Right lung (tissue), 10 donors: ENCODE measurements at places on chromosomes 3 and 15.

GRCh38 chr15:62887113-62887570 lies 155.4 kb upstream of the TPM1 start:
- DNase-seq = no peak

DNA sequence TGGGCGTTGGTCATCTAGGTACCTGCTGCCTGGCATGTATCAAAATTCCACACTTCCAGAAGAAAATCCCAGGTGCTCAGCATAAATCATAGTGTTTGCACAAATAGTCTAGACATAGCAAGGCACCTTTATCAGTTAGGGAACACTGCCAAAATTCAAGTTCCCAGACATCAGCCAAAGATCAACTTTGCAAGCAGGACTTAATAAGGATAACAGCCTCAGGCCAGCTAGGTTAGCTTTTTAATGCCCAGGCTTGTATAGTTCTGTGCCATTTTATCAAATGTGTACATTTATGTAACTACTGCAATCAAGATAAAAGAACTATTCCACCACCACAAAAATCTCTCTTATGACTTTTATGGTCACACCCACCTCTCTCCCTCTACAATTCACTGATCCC lies 30.7 kb downstream of the DZIP3 start:
- DNase-seq = peak; percentile 12

DNA sequence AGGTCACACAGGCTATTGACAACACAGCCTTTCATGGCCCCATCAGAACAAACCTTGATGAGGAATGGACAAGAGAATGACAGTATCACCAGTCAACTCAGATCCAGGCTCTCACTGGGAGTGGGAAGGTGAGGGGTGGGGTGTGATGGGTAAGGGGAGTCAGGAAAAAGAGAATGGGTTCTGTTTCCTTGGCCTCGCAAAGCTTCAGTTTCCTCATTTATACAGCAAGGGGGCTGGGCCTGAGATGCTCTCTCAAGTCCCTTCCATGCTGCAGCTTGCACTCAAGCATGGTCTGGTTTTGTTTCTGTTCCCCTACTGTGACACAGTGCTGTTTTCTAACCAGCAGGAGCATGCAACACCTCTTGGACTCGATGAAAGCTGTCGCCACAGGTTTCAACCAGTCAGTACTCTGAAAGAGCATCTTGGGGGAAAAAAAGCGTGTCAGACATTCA lies 65.7 kb upstream of the IL12A start:
- DNase-seq = no peak

- no peak for DNase-seq
Measured at GRCh38 chr3:126607214-126607908, 47.6 kb downstream of the TXNRD3 start.

- no peak for DNase-seq
Measured at GRCh38 chr15:50248994-50249582, 16.4 kb downstream of the HDC start.

DNA sequence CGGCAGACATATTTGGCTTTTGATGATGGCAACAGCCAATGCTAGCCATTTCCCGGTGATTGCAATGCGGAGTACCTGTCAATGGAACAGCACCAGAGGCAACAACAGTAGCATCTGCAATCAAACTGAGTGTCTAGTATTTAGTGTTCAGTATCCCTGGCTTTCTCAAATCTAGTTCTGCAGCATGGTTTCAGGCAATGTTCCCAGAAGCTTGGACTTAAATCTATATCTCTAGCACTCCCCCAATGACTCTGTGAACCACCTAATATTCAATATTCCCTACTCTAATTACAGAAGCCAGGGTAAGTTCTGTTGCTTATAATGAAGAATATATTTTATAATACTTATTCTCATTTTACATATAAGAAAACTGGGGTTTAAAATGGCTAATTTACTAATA lies 48.2 kb downstream of the TBL1XR1 start:
- DNase-seq = no peak

- DNase-seq = no peak
Measured at GRCh38 chr15:55827204-55827603, 84.3 kb upstream of the PRTG start.

- no peak for DNase-seq
Measured at GRCh38 chr3:66885326-66886000, 112.6 kb upstream of the KBTBD8 start.

DNA sequence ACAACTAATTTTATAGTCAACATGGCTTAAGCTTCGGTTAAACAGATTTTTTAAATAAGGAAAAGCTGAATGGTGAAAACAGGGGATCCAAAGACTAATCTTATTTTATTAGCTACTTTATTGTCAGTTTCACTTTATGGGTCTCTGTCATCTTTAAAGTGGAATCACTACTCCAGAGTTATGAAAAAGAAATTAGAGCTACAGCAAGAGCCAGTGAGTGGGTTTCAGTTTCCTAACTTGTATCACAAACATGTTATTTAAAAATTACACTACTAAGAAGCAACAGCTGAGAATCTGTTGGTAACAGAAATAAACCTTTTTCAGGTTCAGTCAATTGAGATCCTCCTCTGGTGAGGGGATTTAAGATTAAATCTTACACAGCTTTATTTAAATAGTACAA lies 10.0 kb downstream of the PHC3 start:
- no peak for DNase-seq

- DNase-seq = no peak
Measured at GRCh38 chr3:171462224-171462623, 2.0 kb upstream of the TNIK start.

DNA sequence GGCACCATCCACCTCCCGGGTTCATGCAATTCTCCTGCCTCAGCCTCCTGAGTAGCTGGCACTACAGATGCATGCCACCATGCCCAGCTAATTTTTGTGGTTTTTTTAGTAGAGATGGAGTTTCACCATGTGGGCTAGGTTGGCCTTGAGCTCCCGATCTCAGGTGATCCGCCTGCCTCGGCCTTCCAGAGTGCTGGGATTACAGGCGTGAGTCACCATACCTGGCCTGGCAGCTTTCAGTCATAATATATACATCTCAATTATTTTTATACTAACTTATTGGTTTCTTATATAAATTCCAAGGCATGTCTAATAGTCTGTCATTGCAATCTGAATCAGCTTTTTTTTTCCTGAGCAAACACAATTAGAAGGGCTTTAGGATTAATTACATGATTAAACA lies 74.0 kb upstream of the CCNL1 start:
- no peak for DNase-seq

GRCh38 chr3:48241796-48242455 lies 1.0 kb downstream of the ZNF589 start:
- DNase-seq = no peak

GRCh38 chr3:44301746-44302145 lies 36.8 kb upstream of the TCAIM start:
- DNase-seq = no peak

DNA sequence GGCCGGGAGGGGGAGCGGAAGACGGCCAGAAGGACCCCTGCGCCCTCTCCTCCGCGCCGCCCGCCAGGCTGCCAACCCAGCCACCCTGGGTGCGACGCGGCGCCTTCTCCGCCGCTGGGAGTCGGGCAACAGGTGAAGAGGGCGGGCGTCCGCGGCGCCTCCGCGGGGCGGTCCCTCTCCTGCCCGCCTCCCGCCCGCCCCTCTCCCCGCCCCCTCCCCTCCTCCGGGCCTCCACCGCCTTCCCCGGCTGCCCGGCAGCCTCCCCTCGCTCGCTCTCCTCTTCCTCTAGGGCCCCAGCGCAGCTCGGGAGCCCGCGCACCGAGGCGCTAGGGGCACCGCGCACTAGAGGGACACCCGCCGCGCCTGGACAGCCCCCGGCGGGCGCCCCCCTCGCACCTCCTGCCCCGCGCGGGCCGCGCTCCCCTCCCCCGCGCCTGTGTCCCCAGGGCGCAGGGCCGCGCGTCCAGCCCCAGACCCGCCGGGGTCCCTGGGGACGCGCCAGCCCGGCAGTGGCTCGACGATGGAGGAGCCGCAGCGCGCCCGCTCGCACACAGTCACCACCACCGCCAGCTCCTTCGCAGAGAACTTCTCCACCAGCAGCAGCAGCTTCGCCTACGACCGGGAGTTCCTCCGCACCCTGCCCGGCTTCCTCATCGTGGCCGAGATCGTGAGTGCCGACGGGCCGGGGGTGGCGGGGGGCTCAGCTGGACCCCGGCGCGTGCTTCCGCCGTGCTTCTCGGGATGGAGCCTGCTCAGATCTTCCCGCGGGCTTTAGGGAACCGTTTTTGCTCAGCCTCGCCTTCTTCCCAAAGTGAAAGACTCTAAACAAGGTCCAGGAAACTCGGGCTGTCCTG lies at the start of gene CMTM8:
Gene CMTM8 (plus strand): TSS at position 228 of the 854 bp plus-strand sequence. CDS start 293 bp downstream, at position 521.
- DNase-seq = peak; percentile 70
